ENCODE measurements at places on chromosomes 6 and 20. TPM values are rescaled to one million over a fixed set of nuclear protein-coding genes. Genes with fewer than 3 reads are reported as not detected.

DNA sequence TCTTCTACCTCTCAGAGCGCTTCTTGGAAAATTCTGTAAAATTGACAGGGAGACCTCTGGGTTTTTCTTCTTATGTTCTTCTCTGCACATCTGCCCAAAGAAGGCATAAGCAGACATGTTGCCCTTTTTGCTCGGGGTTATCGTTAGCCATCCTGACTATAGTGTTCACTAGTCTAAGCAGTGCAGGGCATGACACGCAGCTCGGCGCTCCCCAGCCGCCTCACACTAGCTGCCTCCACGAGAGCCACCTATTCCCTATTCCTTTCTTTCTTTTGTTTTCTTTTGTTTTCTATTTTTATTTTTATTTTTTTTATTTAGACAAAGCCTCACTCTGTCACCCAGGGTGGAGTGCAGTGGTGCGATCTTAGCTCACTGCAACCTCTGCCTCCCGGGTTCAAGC lies 100.2 kb upstream of the OPRM1 start:
- no peak overlapping the region for H3K4me3 ChIP-seq
- no peaks in the 10 kb centered on the region for H3K27me3 ChIP-seq
- no peak for DNase-seq
- H3K36me3 ChIP-seq, result no peaks in the 10 kb centered on the region
- H3K27ac ChIP-seq, result no peak overlapping the region

- H3K4me3 ChIP-seq, result no peak overlapping the region
- no peaks in the 10 kb centered on the region for H3K36me3 ChIP-seq
- H3K27me3 ChIP-seq, result peaks cover 13% of the 10 kb centered on the region
- no peak for DNase-seq
- peaks cover 5% of the 10 kb centered on the region for H3K4me1 ChIP-seq
These were observed 544.1 kb downstream of the QKI start for GRCh38 chr6:163958646-163959045.

DNA sequence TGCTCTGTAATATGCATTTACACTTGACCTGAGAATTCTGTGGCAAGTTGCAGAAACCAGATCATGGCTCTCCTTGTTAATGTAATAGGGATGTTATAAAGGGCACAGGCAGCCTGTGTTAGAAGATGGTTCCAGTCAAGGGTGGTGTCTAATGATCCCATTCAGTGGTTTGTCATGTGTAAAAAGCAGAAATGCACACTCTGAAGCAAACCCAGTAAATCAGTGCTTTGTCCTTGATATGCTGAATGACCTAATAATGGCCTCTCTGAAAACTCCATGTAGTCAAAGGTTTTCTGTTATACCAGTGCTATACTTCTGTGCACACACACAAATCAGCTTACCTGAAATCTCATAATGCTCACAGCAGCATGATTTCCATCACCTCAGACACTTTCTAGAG lies 66.2 kb downstream of the SOBP start:
- H3K36me3 ChIP-seq, result no peaks in the 10 kb centered on the region
- H3K27me3 ChIP-seq, result no peaks in the 10 kb centered on the region
- DNase-seq, result no peak
- H3K27ac ChIP-seq, result no peak overlapping the region
- H3K4me1 ChIP-seq, result peaks cover under 1% of the 10 kb centered on the region

- no peaks in the 10 kb centered on the region for H3K36me3 ChIP-seq
These were observed 179.4 kb downstream of the ERMARD start for GRCh38 chr6:169930799-169931198.

DNA sequence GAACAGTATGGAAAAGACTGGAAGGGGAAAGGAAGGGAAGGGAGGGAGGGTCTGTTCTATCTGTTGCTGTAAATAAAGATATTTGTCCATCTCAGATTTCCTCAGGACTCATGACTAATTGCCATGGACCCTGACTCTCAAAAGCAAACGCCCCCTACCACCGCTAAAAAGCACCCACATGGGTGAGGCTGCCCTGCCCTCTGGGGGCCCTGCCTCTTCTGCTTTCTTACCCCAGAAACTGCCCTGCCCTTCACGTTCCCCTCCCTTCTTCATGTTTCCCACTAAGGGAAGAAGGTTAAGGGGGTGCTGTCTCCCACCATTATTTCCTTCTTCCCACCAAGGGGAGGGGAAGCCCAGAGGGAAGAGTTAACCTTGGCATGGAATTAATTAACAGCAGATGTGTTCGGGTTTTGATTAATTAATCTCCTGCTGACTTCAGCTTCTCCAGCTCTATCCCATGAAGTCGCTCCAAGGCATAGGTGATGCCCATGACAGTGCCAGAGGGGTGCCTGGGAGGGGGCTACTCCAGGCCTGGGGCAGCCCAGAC lies 16.0 kb downstream of the MDFI start:
- peaks cover 29% of the 10 kb centered on the region for H3K27me3 ChIP-seq
- no peaks in the 10 kb centered on the region for H3K36me3 ChIP-seq
- no peak overlapping the region for H3K27ac ChIP-seq
- H3K4me3 ChIP-seq, result no peak overlapping the region
- H3K4me1 ChIP-seq, result no peaks in the 10 kb centered on the region

DNA sequence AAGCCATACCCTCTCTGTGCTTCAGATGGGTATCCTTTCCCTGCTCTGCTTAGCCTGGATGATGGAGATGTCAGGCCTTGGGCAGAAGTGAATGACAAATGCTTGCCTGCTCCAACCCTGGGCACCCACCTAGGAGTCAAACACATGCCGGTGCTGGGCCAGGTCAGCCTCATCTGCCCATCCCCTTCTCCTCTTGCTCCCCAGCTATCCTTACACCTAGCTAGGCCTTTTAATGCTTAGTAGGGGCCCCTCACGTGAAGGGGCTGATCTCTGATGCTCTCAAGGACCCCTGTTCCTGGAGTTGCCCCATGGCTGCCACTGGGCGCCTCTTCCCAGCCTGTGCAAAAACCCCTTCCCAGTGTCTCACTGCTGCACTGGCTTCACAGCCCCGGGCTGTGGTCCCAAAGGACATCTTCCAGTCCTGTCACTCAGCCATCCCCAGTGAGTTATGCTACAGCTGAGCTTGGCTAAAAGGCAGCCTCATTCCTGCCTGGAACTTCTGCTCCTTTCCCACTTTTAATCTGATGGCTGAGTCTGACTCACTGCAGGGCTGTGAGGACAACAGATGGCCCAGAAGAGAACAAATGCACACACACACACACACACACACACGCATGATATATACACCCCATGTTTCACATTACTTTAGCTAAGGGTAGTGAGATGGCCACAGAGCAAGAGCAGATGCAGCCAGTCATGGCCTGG lies 12.8 kb upstream of the SDCBP2 start:
- H3K27me3 ChIP-seq, result no peaks in the 10 kb centered on the region
- no peaks in the 10 kb centered on the region for H3K36me3 ChIP-seq
- no peak overlapping the region for H3K4me3 ChIP-seq
- no peak for DNase-seq
- H3K4me1 ChIP-seq, result peaks cover 10% of the 10 kb centered on the region

The EDN1 gene
- total RNA-seq, result 0.56 TPM
